ENCODE measurements at places on chromosomes 2 and 18.

DNA sequence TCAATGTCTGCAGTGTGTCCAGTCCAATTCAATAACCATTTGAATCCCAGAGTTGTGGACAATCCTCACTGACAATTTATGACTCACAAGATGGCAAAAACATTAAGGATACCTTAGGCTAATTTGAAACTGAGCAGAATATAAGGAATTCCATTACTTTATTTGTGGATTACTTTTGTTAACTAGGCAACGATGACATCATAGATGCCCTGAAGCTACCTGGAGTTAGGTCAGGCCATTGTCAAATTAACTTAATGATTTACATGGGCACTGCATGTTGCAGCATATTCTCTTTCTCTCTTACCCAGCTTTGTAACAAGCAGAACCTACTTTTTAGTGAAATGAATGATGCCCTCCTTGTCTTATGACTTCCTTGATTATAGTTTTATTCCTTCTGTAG is 100.0 kb upstream of the CDCA7 start:
- no peak for DNase-seq

DNA sequence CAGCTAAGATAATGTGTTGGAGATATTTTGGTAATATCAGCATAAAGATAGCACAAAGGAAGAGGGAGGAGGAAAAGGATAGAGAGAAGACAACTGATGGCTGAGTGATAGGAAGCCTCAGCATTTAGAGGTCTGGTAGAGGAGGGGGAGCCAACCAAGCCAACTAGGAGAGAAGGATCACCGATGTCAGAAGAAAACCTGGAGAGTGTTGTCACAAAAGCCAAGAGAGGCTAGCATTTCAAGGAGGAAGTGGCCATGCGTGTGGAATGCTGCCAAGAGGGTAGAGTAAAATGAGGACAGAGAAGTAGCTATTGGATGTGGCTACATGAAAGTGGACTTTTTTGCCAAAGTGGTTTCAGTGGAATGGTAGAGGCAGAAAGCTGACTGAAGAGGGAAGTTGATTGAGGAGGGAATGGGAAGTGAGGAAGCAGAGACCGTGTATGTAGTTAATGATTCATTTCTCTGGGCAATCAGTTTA is 34.3 kb downstream of the LCLAT1 start:
- no peak for DNase-seq

- no peak for DNase-seq
Observed at GRCh38 chr18:63427558-63427957, 5.3 kb upstream of the VPS4B start.

GRCh38 chr2:60745330-60745729 is 10.7 kb upstream of the PAPOLG start:
- DNase-seq = no peak

Data from stimulated activated CD4-positive, alpha-beta T cell treated with anti-CD3 and anti-CD28 coated beads, Interleukin-12 subunit alpha, Interleukin-12 subunit beta, amount 100 ng/mL, for 24 hours (primary cell).